CD4-positive, alpha-beta T cell treated with Interleukin-17A for 1 hour (primary cell): ENCODE measurements at places on chromosomes 3 and 15.

- no peak for DNase-seq
Measured at GRCh38 chr3:166445865-166446264, 608.6 kb upstream of the BCHE start.

GRCh38 chr3:82229397-82229796 lies 468.0 kb upstream of the GBE1 start:
- DNase-seq: no peak

GRCh38 chr15:86066174-86066834 lies 13.4 kb upstream of the AGBL1 start:
- DNase-seq: no peak

DNA sequence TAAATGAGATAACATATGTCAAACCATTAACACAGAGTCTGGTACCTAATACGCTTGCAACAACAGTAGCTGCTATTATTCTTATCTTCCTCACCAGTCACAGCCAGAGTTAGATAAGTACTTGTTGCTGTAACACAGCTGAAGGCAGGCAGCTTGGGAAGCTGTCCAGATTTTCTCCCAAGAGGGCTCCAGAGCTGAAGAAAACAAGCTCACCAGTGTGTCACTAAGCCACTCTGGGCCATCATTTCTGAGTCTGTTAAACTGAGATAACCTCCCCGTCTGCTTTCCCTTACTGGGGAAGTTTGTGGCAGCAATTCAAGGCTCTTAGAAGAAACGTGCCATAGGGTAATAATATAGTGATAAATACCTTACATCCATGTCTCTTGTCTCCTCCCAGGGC lies 226.3 kb downstream of the TAFA4 start:
- no peak for DNase-seq

DNA sequence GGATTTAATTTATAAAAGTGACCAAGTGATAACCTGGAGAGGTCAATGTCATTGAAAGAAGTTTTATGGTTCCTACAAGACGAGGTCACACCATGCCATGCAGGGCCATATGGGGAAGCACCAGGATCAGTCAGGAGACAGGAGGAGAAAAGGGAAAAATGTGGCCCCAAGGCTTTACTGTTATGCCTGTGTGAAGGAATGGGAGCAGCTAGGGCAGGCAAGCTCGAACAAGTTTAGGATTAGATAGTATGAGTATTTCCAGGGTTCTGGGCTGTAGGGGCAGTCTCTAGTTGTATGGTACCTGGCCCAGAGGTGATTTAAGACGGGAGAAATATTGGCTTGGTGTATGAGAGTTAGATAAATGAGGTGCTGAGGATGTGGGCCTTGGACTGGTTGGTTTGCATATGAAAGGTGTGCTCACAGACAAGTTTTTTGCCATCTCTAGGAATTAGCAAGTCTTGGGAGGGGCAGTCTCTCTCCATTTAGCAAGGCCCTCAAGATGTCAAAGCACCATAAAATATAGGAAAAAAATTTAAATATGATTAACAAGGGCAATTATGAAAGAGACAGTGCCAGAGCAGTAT lies 36.3 kb upstream of the DCLK3 start:
- no peak for DNase-seq

DNA sequence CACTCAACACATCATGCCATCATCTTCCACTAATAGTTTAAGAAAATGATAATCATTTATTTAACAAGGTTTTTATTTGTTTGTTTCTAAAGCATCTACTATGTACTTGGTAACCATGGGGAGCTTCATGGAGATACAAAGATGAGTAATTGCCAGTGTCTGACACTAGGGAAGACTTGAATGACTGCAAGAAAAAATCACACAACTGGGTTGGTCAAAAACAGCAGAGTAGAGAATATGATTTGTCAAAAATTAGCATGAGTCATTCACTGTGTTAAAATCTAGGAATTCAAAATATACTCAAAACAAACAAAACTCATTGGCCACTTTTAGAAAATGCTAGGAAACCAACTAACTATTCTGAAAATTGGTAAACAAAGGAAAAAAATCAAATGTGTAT lies 6.3 kb downstream of the BNC1 start:
- DNase-seq: no peak

- no peak for DNase-seq
Measured at GRCh38 chr15:101053261-101053660, 134.1 kb downstream of the LRRK1 start.

GRCh38 chr3:11140030-11140712 lies 14.1 kb upstream of the HRH1 start:
- no peak for DNase-seq

GRCh38 chr3:191557322-191557721 lies 96.4 kb downstream of the PYDC2 start:
- no peak for DNase-seq

- DNase-seq: no peak
Measured at GRCh38 chr15:25682340-25682739, 180.8 kb downstream of the ATP10A start.

GRCh38 chr3:132344666-132345280 lies 27.6 kb downstream of the ACP3 start:
- DNase-seq: no peak

- peak; percentile 100 for DNase-seq
Measured at GRCh38 chr3:36993326-36994283, at the start of gene MLH1. Gene MLH1, plus strand, starts transcription at chr3:36993518. Its CDS starts 30 bp downstream, at chr3:36993548.

DNA sequence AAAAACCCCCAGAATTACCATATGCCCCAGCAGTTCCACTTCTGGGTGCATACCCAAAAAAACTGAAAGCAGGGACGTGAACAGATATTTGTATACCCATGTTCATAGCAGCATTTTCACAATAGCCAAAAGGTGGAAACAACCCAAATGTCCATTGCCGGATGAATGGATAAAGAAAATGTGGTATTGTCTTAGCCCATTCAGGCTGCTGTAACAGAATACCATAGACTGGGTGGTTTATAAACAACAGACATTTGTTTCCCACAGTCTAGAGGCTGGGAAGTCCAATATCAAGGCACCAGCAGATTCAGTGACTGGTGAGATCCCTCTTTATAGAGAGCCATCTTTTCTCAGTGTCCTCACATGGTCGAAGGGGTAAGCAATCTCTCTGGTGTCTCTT lies 182.1 kb upstream of the ANKRD28 start:
- DNase-seq: no peak

- DNase-seq: peak; percentile 49
Measured at GRCh38 chr15:97909291-97909891, 51.1 kb upstream of the ARRDC4 start.

GRCh38 chr15:67190326-67190725 lies 64.1 kb downstream of the AAGAB start:
- DNase-seq: no peak

GRCh38 chr3:107430214-107430995 lies 53.2 kb downstream of the CCDC54 start:
- DNase-seq: no peak

- DNase-seq: no peak
Measured at GRCh38 chr3:47376393-47376792, 4.4 kb upstream of the PTPN23 start.

GRCh38 chr15:81548365-81549130 lies 174.5 kb upstream of the TMC3 start:
- DNase-seq: no peak

DNA sequence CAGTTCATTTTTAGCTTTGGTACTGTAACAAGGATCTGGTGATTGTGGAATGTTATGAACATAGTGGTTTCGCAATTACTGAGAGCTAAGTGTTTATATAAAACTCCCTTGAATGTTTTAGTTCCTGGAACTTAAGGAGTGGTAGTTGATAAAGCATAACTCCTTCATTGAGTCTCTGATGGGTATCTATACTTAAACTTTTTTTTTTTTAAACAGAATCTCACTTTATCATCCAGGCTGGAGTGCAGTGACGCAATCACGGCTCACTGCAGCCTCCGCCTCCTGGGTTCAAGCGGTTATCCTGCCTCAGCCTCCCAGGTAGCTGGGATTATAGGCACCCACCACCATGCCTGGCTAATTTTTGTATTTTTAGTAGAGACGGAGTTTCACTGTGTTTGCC lies 11.3 kb downstream of the PRKCI start:
- DNase-seq: no peak

- DNase-seq: no peak
Measured at GRCh38 chr15:68653801-68654200, 75.0 kb downstream of the CORO2B start.

GRCh38 chr15:25182736-25183445 lies 228.1 kb downstream of the SNRPN start:
- no peak for DNase-seq

DNA sequence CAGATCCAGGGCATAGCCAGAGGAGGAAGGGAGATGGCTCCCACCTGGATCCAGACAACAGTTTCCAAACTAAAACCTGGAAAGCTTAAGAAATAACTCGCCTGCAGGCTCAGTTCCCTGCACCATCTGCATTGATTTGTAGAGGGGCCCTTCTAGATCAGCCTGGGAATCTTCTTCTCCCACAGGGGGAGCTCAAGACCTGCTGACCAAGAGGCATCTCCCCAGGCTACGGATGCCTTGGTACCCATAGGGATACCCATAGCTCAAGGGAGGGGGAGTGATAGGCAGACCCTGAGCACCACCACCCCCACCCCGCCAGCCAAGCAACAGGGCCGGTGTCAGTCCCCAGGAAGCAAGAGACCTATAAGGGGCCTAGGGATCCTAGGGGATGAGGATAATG lies 28.0 kb upstream of the DCLK3 start:
- DNase-seq: peak; percentile 16

DNA sequence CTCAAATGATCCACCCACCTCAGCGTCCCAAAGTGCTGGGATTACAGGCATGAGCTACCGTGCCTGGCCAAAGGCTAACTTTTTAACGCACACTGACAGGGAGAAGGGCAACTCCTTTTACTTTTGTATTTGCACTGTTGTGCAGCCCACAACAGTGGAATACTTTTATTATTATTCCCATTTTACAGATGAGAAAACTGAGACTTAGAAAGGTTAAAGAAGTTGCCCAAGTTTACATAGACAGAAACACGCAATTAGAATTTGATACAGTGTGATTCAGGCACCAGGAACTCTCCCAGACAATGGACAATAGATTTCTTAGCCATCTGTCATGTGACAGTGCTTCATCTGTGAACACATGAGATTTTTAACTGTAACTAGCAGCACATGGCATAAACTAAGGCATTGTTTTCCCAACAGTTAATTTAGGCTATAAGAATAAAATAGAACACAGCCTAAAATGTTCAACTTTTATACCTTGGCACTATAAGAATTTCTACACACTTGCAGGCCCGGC lies 18.8 kb downstream of the STAG1 start:
- DNase-seq: no peak

DNA sequence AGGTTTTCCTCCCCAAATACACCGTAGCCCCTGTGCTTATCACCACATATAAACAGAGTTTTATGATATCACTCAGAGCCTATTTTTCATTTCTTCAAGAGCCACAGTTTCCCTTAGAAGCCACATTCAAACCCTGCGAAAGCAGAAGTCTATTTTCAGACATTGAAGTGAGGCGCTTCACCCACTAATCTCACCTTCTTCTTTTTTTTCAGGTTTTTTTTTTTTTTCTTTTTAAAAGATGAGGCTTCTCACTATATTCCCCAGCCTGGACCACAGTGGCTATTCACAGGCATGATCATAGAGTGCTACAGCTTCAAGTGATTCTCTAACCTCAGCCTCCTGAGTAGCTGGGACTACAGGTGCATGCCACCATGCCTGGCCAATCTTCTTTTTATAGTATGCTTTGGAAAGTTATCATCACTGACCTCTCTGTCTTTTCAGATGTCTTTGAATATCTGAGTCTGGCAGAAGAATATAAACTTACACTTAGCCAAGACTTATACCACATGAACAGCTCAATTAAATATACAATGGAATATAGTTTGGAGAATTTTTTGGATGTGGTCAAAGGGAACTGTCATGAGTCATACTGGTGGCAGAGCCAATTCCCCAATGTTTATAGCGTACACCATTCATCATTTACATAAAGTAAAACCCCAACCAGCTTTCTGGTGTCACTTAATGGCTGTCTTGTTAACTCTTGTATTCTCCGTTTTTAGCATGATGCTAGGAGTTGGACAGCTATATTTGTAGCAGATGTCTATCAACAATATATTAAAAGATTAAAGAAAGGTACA lies 59.7 kb upstream of the CCDC50 start:
- no peak for DNase-seq

GRCh38 chr3:136949708-136950107 lies 8.1 kb upstream of the IL20RB start:
- no peak for DNase-seq

GRCh38 chr3:188282871-188283270 lies 128.9 kb downstream of the LPP start:
- DNase-seq: no peak

DNA sequence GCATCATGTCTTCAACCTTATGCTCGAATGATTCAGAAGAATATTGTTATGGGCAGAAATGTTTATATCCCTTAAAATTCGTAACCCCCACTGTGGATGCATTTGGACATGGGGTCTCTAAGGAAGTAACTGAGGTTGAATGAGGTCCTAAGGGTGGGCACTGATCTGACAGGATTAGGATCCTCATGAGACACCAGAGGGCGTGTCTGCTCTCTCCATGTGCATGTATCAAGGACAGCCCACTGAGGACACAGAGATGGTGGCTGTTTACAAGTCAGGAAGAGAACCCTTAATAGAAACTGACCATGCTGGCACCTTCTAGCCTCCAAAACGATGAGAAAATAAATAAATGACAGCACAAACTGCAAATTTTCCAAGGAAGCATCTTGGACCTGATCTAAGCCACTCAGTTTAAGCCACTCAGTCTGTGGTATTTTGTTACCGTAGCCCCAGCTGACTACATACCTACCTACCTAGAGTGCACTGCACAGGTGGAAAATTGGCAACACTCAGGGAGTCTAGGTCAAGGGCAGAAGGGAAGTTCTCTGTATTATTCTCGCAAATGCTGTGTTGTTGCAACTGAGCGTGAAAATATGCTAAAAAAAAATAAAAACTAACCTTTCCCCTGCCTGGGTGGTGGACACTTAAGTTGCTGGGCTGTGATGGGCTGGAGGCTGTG lies 126.6 kb downstream of the TJP1 start:
- DNase-seq: no peak

DNA sequence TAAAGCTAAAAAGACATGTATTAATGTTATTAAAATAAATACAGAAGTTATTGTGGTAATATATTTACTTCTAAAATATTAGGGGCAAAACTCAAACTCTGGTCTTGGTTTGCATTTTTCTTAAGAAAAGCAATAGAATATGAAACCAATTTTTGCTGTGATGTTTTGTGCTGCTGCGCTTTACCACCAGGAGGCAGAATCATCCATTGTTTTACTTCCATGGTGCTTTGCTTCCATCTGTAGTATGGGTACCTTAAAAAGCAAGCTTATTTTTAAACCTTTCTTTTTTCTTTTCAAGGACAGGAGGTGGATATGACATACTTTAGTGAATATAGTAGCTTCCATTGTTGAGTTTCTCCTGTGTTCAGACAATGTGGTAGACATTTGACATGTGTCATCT lies 46.6 kb upstream of the MRPL3 start:
- DNase-seq: no peak

DNA sequence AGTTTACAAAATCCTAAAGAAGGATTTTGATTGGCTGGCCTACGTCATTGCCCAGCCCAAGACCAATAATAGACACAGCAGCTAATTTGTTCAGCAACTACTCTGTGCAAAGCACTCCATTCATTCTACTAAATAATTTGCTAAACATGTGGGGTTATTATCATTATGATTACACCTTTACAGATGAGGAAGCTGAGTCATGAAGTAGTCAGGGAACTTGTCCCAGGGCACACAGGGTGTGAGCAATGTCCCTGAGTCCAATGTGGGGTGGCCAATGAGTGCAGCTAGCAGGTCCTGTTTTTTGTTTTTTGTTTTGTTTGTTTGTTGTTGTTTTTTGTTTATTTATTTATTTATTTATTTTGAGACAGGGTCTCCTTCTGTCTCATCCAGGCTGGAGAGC lies 183.6 kb downstream of the ABHD5 start:
- no peak for DNase-seq
